Midbrain (tissue), 1 donor: ENCODE measurements at places on chromosomes 6 and 20.

- DNase-seq, result no peak
Measured at GRCh38 chr6:121837545-121838229, 402.2 kb downstream of the GJA1 start.

- no peak for DNase-seq
Measured at GRCh38 chr6:106527979-106528378, 101.3 kb downstream of the RTN4IP1 start.

GRCh38 chr20:51500311-51500710 lies 42.2 kb downstream of the NFATC2 start:
- DNase-seq, result no peak

DNA sequence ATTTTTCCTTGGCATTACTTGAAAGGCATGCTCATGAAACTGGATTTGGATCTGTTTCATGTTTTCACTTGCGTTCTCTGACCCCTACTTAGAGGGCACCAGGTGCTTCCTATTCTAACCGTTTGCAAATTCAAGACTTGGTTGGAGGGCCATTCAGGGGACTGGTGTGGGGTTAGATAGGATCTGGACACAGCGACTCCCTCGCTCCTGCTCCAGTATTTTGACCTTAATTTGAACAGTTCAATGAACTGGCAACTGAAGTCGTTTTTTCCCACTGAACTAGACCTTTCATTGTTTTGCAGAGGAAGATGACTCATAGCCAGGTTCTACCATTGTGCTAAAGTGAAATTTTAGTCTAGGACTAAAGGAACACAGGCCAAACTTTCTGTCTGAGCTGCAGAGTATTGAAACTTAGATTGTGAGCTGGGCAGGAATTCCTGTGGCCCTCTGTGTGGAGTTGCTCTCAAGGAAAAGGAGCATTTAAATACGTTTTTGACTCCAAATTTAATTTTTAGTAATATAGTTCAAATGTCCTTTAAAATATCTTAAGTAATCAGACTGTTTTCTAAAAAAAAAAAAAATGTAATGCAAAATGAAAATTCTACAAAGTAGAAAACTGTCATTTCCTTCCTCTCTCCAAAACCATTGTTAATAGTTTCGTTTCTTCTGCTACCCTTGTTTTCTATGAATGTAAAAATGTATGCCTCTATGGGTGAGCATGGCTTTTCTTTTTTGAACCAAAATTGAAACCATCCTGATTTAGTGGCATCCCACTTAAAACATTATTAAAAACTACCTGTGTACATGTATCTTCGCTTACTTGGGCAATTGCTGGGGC lies 64.8 kb downstream of the UTRN start:
- no peak for DNase-seq

- DNase-seq, result no peak
Measured at GRCh38 chr20:371755-372542, 8.6 kb upstream of the TRIB3 start.

DNA sequence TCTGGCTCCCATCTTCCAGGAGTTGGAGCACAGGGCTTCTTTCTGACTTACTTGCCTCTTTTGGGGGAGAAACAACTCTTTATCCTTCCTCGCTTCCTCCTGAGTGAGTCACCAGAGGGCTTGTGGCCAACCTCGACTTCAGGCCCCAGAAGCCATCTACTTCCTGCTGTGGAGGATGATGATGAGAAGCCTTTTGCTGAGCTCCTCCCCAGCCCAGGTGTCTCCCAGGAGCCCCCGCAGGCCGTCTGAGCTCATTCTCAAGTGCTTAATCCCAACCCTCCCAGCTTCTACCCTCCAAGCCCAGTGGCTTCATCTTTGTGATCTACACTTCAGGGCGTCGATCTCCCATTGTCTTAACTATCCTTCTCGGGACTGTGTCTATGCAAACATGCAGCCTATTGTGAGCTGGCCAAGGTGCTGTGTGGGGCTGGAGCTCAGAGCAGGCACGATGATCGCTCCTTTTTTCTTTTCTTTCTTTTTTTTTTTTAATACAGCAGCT lies 27.9 kb downstream of the SDCBP2 start:
- DNase-seq, result no peak

DNA sequence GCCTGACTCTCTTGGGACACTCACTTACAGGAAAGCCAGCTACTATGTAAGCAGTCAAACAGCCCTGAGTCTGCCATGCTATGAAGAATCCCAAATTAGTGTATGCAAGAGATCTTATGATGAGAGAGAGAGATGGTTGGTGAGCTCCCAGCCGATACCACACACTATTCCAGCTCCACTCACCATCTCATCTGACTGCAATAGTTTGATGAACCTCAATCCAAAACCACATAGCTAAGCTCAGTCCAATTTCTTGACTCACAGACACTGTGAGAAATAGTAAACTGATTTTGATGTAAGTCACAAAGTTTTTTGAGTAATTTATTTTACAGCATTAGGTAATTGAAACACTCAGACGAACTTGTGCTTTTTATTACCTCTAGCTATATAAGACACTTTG lies 441.4 kb downstream of the COL12A1 start:
- DNase-seq, result no peak

- no peak for DNase-seq
Measured at GRCh38 chr6:154498340-154498934, 12.0 kb downstream of the CNKSR3 start.

DNA sequence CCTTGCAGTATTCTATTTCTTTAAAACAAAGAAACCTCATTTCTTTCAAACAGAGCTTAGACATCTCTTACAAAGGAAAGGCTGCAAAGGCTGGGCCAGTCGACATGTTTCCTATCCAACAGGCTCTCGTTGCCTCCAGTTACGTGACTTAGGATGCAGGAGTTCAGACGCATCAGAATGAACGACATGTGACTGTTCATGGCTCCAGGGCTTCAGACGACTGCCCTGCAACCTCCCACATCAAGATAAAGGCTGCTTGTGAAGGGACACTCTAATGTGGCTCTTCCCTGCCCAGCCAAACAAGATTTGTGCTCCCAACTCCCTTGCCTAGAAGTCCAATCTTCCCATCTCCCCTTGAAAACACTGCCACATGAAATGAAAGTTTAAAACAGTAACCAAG lies 14.3 kb upstream of the NEDD9 start:
- no peak for DNase-seq

DNA sequence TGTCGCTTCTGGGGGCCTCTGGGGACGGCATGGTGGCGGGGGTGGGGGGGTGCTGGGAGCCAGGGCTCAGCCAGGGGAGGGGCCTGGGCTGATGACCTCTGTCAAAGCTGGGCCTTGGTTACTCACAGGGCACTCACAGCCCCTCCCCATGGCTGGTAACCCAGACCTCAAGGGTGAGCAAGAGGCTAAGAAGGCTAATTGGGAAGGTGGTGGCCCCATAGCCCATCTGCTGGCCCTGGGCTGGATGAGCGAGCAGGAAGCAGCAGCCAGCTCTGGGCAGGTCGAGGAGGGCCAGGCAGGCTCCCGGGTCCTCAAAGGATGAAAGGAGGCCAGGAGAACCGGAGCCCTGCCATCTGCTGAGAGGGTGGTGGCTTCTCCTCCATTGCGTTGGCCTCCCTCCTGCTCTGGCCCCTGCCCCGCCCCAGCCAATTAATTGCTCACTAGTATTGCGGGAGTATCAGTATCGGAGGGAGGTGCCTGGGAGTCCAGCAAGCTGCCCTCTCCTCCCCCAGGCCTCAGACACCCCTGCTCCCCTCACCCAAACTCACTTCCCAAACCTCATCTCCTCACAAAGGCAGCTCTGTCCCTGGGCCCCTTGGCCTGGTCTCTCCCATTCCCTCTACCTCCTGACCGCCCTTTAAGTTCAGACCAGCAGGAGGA lies 1.0 kb upstream of the CDSN start:
- no peak for DNase-seq

- DNase-seq, result no peak
Measured at GRCh38 chr6:134397676-134398075, 79.8 kb upstream of the SGK1 start.

DNA sequence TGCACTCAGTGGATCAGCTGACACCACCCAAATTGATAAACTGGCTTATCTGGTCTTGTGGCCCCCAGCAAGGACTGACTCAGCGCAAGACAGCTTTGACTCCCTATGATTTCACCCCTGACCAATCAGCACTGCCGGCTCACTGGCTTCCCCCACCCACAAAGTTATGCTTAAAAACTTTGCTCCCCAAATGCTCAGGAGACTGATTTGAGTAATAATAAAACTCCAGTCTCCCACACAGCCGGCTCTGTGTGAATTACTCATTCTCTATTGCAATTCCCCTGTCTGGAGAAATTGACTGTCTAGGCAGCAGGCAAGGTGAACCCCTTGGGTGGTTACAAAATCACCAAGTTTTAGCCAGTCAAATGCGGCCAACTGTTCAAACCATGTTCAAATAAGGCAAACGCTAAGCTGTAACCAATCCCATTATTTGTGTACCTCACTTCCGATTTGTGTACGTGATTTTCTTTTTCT lies 32.5 kb downstream of the SLC22A2 start:
- no peak for DNase-seq

DNA sequence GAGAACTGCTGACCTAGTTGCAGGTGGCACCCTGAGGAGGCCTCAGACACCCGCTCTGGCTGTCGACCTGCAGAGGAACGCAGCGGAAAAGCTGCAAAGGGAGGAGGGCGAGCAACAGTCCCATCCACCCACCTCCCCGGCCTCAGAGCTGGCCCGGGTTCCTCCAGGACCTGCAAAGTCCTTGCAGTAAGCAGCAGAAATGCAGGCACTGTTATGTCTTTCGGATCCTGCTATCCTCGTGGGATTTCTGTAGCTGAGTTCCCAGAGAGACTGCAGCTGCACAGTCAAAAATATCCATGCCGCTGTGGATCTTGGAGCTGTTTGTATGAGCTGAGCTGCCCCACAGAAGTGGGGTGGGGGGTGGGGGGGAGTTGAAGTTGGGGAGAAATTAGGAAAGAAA lies 251.3 kb downstream of the ANKRD60 start:
- no peak for DNase-seq

GRCh38 chr6:43776799-43777776 lies 7.1 kb downstream of the VEGFA start:
- DNase-seq, result no peak
